ENCODE measurements at places on chromosomes 2 and 18. TPM values are rescaled to one million over a fixed set of nuclear protein-coding genes. Genes with fewer than 3 reads are reported as not detected.

- peaks cover 11% of the 10 kb centered on the region for H3K4me1 ChIP-seq
- DNase-seq = no peak
- no peak overlapping the region for H3K4me3 ChIP-seq
- no peaks in the 10 kb centered on the region for H3K27me3 ChIP-seq
These were observed 10.7 kb downstream of the CD8A start for GRCh38 chr2:86779971-86780370.

DNA sequence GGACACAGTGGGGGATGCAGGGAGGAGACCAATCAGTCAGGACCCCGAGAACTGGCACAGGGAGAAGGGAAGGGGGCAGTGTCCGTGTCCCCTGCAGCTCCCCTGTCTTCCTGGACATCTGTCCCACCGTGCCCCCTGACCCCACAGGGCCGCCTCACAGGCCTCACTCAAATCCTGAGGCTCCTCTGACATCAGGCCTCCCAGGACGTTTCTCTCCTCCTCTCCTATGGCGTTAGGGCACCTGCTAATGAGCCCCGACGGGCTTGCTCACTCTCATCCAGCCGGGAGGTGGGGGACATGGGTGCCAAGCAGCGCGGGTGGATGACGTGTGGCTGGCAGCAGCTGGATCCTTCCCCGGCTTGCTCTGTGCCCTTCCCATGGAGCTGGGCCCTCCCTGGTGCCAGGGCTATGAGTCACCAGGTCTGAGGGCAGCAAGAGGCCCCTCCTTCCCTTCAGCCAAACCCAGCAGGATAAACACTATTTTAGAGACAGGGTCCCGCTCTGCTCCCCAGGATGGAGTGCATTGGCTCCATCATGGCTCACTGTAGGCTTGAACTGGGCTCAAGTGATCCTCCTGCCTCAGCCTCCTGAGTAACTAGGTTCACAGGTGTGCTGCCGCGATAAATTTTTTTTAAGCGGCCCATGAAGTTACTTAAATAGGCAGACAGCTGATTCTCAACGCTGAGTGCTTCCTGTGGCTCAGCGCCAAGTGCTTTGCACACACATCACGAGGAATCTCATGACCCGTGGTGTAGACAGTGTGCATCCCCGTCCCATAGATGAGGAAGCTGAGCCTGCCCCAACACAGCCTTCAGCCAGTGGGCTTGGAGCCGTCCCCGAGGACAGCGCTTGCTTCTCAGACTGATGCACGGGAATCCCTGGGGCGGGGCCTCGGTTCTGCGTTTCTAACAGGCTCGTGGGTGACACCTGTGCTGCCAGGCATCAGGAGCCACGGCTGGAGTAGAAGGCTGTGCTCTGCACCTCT is 64.5 kb upstream of the HDAC4 start:
- H3K27me3 ChIP-seq = no peaks in the 10 kb centered on the region
- no peak overlapping the region for H3K4me3 ChIP-seq
- H3K4me1 ChIP-seq = peaks cover 10% of the 10 kb centered on the region
- DNase-seq = no peak
- no peak overlapping the region for H3K27ac ChIP-seq

- peaks cover 95% of the 10 kb centered on the region for H3K27me3 ChIP-seq
- peaks cover 16% of the 10 kb centered on the region for H3K4me1 ChIP-seq
- no peak overlapping the region for H3K27ac ChIP-seq
These were observed 87.9 kb downstream of the INHBB start for GRCh38 chr2:120433816-120434290.

GRCh38 chr2:174490051-174490450 is 3.2 kb upstream of the GPR155 start:
- H3K36me3 ChIP-seq = no peaks in the 10 kb centered on the region
- no peak overlapping the region for H3K4me3 ChIP-seq
- H3K27me3 ChIP-seq = peaks cover 39% of the 10 kb centered on the region
- no peak overlapping the region for H3K27ac ChIP-seq
- no peak for DNase-seq
- peaks cover 6% of the 10 kb centered on the region for H3K4me1 ChIP-seq

- no peaks in the 10 kb centered on the region for H3K4me1 ChIP-seq
- H3K4me3 ChIP-seq = no peak overlapping the region
- no peak overlapping the region for H3K27ac ChIP-seq
- DNase-seq = no peak
- H3K36me3 ChIP-seq = no peaks in the 10 kb centered on the region
These were observed 294.4 kb upstream of the EPC2 start for GRCh38 chr2:148350199-148350598.

SLC5A7 gene
- 0.04 TPM for total RNA-seq

ALKAL2 gene
- not detected for total RNA-seq

UGT1A3 gene
- total RNA-seq = not detected
